Memory B cell (primary cell): ENCODE measurements at places on chromosomes 3 and 15.

DNA sequence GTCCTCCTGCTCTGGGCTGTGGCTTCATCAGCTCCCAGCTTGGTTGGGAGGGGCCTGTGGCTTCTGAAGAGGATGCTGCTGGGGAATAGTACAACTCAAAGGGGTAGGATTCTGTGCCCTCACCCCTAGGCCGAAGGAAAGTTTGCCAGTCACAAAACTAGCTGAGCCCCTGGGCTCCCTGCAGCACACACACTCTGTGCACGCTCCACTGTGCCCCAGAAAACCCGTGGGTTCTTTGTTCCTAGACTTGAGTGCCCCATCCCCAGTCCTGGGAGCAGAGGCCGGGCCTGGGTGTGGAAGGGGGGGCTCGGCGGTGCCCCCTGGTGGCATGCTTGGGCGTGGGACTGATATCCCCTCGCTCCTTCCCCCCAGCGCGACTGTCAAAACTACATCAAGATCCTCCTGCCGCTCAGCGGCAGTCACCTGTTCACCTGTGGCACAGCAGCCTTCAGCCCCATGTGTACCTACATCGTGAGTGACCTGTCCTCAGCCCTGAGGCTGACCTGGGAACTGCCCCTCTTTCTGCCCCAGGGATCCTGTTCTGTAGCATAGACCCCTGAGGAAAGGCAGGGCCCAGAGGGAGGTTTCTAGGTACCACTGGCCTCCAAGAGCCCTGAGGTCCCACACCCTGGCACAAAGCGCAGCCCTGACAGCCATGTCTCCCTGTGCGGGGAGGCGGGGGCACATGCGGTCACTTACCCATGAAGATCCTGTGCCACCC, 14.2 kb downstream of the CIB1 start:
- peaks cover 39% of the 10 kb centered on the region for H3K36me3 ChIP-seq
- H3K4me3 ChIP-seq: peak overlapping the region; percentile 61
- no peaks in the 10 kb centered on the region for H3K27me3 ChIP-seq
- DNase-seq: peak; percentile 73
- peak overlapping the region; percentile 60 for H3K27ac ChIP-seq
- H3K4me1 ChIP-seq: peaks cover 45% of the 10 kb centered on the region

GRCh38 chr3:121992601-121993560, 29.2 kb downstream of the ILDR1 start:
- peaks cover 4% of the 10 kb centered on the region for H3K36me3 ChIP-seq
- H3K27me3 ChIP-seq: no peaks in the 10 kb centered on the region
- H3K4me3 ChIP-seq: peak overlapping the region; percentile 24
- no peak for DNase-seq
- peak overlapping the region; percentile 76 for H3K27ac ChIP-seq

- H3K4me1 ChIP-seq: peaks cover 13% of the 10 kb centered on the region
- no peak for DNase-seq
- H3K36me3 ChIP-seq: no peaks in the 10 kb centered on the region
- H3K27ac ChIP-seq: peak overlapping the region; percentile 72
Measured at GRCh38 chr3:69368129-69368741, 17.7 kb downstream of the FRMD4B start.

DNA sequence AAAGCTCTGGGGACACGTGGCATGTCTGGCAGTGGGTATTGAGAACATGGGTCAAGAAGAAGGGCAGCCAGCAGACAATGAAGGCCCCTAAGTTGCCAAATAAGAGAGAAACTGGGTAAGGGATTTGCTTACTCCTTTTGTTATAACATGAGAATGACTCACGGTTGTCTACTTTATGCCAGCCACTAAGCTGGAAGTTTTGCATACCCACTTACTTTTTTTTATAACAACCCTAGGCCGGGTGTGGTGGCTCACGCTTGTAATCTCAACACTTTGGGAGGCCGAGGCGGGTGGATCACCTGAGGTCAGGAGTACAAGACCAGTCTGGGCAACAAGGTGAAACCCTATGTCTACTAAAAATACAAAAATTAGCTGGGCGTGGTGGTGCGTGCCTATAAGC, 50.0 kb downstream of the DRD3 start:
- no peaks in the 10 kb centered on the region for H3K27me3 ChIP-seq
- no peak overlapping the region for H3K4me3 ChIP-seq
- no peak overlapping the region for H3K27ac ChIP-seq
- no peak for DNase-seq
- H3K4me1 ChIP-seq: no peaks in the 10 kb centered on the region

DNA sequence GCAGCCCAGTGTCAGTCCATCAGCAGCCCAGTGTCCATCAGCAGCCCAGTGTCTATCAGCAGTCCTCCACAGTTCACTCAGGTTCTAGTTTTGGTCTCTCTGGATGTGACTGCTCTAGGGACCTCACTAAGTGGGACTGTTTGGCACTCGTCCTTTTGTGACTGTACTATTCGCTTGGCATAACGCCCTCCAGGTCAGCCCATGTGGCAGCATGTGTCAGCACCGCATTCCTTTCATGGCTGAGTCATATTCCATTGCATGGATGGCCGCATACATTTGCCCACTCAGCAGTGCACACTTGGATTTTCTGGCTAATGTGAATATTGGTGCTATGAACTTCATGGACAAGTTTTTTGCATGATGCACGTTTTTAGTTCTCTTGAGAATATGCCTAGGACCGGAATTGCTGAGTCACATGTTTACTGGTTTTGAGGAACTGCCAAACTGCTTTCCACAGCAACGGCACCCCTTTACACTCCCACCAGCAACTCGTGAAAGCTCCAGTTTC, 16.4 kb downstream of the CHST13 start:
- H3K27me3 ChIP-seq: peaks cover 14% of the 10 kb centered on the region
- no peak overlapping the region for H3K4me3 ChIP-seq
- H3K36me3 ChIP-seq: no peaks in the 10 kb centered on the region
- DNase-seq: no peak

GRCh38 chr15:35680951-35681350, 135.0 kb upstream of the DPH6 start:
- no peak overlapping the region for H3K27ac ChIP-seq
- no peak for DNase-seq
- H3K4me3 ChIP-seq: no peak overlapping the region

DNA sequence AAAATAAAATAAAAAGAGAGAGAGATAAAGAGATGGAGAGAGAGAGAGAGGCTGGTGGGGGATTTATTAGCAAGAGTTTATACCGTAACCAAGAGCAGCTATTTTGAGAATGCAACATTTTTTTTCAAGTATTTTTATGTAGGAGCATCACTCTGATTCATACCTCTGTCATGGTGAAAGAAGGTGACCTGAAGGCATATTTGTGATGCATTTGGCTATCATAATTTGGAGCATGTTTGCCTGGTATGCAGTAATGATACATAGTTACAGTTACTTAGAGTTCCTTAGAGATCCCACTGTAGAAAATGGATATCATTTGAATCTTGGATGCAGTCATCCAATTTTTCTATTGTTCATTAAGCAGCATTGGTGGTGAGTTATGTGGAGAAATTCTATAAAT, 1472.4 kb downstream of the SI start:
- H3K4me1 ChIP-seq: no peaks in the 10 kb centered on the region
- no peak overlapping the region for H3K27ac ChIP-seq
- no peaks in the 10 kb centered on the region for H3K27me3 ChIP-seq
- H3K4me3 ChIP-seq: no peak overlapping the region
- no peaks in the 10 kb centered on the region for H3K36me3 ChIP-seq

GRCh38 chr3:175242243-175242642, 383.1 kb downstream of the NAALADL2 start:
- no peak overlapping the region for H3K27ac ChIP-seq
- H3K27me3 ChIP-seq: no peaks in the 10 kb centered on the region
- no peaks in the 10 kb centered on the region for H3K36me3 ChIP-seq
- DNase-seq: no peak

DNA sequence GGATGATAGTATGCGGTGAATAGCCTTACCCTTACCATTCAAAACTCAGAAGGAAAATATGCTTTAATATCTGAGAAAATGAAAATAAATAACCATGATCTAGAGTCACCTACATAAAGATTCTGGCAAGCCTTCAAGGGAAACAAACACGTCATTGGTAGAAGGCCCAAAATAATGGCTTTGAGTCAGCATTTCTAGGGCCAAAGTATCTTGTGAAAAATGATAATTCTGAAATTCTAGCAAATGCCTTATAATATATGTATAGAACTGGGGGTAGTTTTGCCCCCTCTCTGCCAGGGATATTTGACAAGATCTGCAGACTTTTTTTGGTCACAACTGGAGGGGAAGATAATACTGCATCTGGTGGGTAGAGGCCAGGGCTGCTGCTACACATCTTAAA, 15.4 kb downstream of the PLSCR1 start:
- no peaks in the 10 kb centered on the region for H3K4me1 ChIP-seq
- DNase-seq: no peak
- peaks cover 16% of the 10 kb centered on the region for H3K36me3 ChIP-seq
- no peak overlapping the region for H3K4me3 ChIP-seq
- H3K27me3 ChIP-seq: no peaks in the 10 kb centered on the region
- H3K27ac ChIP-seq: no peak overlapping the region

DNA sequence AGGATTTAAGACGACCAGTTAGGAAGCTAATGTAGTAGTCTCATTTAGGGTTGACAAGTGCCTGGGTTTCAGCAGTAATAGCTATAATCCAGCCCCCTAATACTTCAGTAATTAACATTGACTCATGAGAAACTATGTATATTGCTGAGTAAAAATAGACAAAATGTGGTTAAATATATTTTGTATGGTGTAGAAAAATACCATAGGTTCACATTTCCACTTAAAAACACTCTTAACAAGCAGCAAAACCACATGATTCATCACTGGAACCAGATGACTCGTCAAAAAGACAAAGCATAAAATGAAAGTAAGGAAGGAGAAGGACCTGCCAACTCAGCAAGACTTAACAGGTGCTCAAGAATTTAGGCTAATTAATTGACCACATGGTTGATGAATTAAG, 288.9 kb downstream of the EFHB start:
- peaks cover 15% of the 10 kb centered on the region for H3K4me1 ChIP-seq
- H3K27ac ChIP-seq: no peak overlapping the region
- peaks cover 7% of the 10 kb centered on the region for H3K36me3 ChIP-seq
- no peak overlapping the region for H3K4me3 ChIP-seq
- H3K27me3 ChIP-seq: no peaks in the 10 kb centered on the region

DNA sequence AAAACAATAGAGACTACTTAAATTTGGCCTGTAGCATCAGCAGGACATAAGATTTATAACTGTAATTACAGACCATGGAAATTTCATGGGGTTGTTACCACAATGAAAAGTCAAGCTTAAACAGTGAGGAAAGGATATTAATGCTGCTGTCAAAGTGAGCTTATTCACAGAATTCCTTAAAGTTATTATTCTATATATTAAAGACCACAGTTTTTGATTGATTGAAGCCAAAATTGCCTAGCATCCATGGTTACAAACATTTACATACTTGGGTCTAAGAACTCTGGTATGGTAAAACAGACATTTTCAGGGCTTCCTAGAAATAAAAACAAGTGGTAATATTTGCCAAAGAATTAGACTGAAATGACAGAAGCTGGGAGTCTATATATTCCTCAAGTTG, 248.6 kb downstream of the ATP8B4 start:
- H3K27ac ChIP-seq: no peak overlapping the region
- H3K27me3 ChIP-seq: no peaks in the 10 kb centered on the region
- H3K4me1 ChIP-seq: no peaks in the 10 kb centered on the region
- no peak for DNase-seq
- no peak overlapping the region for H3K4me3 ChIP-seq

DNA sequence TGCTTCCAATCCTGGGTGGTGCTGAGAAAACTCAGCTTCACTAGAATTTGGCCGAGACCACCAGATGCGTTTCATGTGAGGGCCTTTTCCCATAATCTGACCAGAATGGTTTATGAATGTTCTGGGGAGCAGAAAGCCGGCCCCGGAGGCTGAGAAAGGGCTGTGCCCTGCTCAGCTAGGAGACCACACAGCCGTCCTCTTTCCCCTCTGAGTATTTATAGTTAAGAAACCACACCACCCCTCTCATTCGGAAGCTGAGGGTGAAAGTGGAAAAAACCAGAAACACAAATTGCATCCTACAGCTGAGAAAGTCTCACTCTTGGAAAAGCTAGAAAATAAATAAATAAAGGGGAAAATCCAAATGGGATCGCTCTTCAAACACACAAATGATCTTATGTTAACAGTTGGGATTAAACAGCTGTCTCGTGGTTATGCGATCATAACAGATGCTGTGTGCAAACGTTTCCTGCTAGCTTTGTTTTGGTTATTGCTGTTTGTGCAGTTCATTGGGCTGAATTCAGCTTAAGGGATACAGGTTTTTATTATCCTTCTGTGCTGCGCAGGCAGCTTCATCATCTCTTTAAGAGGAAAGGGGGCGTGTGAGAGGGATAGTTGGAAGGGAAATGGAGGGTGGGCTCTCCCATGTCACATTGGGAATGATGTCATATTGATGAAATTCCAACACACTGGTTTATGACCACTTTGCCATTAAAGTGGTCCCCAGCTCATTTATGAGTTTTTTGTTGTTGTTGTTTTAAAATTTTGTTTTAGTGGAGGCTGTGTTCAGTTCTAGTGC, 1026.2 kb upstream of the NR2F2 start:
- no peaks in the 10 kb centered on the region for H3K27me3 ChIP-seq

DNA sequence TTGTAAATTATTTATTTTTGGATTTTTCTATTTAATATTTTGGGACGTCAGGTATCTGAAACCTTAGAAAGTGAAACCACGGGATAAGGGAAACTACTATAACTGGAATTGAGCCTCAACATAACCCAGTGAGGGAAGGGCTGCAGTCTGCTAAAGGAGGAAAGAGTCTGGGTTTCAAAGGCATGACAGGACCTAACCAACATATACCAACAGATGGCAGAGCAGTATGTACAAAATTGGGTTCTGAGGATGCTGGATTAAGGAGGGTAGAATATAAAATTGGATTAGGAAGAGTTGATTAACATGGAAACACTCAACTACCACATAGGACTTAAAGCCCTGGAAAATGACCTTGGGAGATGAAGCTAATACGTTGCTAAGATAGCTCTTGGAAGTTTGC, 603.5 kb downstream of the MECOM start:
- no peaks in the 10 kb centered on the region for H3K4me1 ChIP-seq
- no peak overlapping the region for H3K27ac ChIP-seq
- no peaks in the 10 kb centered on the region for H3K36me3 ChIP-seq
- H3K4me3 ChIP-seq: no peak overlapping the region
- H3K27me3 ChIP-seq: no peaks in the 10 kb centered on the region
- DNase-seq: no peak

- no peaks in the 10 kb centered on the region for H3K36me3 ChIP-seq
- H3K27me3 ChIP-seq: no peaks in the 10 kb centered on the region
- no peak for DNase-seq
Measured at GRCh38 chr15:59273234-59273633, 66.6 kb downstream of the LDHAL6B start.

DNA sequence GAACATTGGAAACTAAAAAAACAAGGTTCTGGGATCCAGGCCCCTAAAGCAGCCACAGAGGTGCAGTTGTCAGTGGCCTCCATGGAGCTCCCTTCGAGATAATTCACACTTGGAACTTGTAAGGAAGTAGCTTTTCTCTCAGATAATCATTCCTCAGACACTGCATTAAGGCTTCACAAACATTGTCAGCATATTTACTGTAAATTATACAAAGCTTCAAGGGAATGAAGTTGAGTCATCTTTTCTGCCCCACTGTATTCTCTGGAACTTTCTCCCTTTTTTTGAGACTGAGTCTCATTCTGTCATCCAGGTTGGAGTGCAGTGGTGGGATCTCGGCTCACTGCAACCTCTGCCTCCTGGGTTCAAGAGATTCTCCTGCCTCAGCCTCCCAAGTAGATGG, 7.1 kb downstream of the BLOC1S6 start:
- H3K27me3 ChIP-seq: no peaks in the 10 kb centered on the region
- no peak overlapping the region for H3K4me3 ChIP-seq
- peak overlapping the region; percentile 68 for H3K27ac ChIP-seq
- H3K36me3 ChIP-seq: peaks cover 17% of the 10 kb centered on the region
